ENCODE measurements at places on chromosomes 16 and 17. TPM values are rescaled to one million over a fixed set of nuclear protein-coding genes. Genes with fewer than 3 reads are reported as not detected.

Gene CACNG1
- 0.47 TPM for total RNA-seq

Gene AATK
- 10.1 TPM for total RNA-seq

Gene CD300LB
- total RNA-seq, result not detected

Gene E2F4
- total RNA-seq, result 17.8 TPM

Gene TSPAN10
- 0.16 TPM for total RNA-seq

Gene CDR2L
- 4.5 TPM for total RNA-seq

Gene TBC1D3H
- total RNA-seq, result not detected

Gene TLCD3B
- 12.5 TPM for total RNA-seq

- no peak for DNase-seq
These were observed 87.9 kb downstream of the ZNF18 start for GRCh38 chr17:11909348-11909747.

DNA sequence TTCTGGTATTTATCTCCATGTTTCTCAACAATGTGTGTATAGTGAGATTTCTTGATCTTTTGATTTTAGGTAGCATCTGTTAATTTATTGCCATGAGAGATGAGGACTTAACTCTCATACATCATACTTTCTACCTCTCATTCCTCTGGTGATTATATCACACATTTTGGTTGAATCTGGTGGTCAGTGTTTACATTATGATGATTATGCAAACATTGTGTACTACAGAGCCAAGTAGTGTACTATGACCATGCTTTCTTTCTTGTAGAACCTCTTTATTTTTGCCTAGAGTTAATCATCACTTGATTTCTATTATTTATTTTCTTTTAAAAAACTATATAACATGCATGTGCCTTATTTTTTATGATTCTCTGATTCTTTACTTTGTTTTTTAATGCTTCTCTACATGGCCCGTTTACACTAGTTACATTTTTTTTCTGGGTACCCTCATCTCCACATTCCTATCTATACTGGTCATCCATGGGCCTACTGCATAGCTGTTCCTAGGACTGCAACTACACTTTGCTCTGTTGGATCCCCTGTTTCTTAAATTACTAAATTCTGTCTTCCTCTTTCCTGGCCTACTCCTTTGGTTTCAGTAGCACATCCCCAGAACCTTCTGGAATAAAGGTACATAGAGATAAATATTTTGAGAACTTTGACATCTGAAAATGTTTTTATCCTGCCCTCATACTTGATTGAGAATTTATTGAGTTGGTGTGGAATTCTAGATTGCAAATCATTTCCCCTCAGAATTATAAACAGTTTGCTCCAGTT lies 63.0 kb upstream of the LRRC37A3 start:
- no peak for DNase-seq

DNA sequence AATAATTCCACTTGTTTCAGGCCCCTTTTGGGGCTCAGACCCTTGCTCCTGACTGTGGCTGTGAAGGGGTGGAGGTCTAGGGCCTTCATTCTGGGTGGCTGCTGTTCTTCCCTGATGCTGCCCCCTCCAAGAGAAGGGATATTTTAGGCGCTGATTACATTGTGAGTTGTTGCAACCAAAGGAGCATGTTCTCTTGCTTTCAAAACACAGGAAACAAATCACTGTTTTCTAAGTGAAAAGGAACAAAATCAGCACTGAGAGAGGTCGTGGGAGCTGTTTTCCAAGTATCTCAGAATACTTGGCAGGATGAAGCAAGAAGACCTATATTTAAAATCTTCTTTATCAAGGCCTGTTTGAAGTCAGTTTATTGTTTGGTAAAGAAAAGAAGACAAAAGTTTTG lies 25.3 kb upstream of the SEC14L1 start:
- DNase-seq, result no peak

GRCh38 chr16:50521246-50521900 lies 26.8 kb upstream of the NKD1 start:
- no peak for DNase-seq

DNA sequence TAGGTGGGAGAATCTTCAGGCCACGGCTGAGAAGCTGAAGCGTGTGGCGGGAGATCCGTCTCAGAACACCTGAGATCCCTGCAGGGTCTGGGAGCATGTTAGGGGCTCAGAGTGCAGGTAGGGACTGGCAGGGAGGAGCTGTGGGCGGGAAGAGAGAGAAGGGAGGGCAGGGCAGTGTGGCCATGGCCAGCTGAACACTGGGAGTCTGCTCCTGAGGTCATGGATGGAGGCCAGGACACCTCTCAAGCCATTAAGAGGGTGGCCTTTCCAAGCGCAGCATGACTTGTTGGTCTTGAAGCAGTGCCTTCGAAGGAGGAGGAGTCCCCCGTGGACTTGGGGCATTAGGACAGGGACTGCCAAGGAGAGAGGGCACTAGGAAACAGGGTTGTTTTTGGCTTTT lies 23.7 kb downstream of the NAA60 start:
- DNase-seq, result no peak

GRCh38 chr16:29810699-29811169 lies 1.3 kb upstream of the PRRT2 start:
- no peak for DNase-seq

DNA sequence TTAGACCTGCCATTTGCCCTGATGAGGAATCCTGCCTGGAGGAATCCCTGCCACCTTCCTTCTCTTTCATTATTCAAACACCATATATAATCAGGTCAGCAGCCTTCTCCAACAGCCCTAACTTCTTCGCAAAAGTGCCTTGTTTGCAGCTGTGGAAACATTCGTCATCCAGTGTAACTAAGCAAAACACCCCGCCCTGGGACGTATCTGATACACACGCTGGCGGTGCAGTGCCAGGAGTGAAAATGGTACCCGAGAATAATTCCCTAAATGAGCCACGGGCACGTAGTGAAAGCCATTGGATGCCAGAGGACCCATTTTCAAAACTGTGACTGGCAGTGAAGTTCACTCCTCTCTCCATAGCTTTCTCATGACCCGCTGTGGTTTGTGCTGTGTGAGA lies 73.7 kb downstream of the IRX3 start:
- no peak for DNase-seq

DNA sequence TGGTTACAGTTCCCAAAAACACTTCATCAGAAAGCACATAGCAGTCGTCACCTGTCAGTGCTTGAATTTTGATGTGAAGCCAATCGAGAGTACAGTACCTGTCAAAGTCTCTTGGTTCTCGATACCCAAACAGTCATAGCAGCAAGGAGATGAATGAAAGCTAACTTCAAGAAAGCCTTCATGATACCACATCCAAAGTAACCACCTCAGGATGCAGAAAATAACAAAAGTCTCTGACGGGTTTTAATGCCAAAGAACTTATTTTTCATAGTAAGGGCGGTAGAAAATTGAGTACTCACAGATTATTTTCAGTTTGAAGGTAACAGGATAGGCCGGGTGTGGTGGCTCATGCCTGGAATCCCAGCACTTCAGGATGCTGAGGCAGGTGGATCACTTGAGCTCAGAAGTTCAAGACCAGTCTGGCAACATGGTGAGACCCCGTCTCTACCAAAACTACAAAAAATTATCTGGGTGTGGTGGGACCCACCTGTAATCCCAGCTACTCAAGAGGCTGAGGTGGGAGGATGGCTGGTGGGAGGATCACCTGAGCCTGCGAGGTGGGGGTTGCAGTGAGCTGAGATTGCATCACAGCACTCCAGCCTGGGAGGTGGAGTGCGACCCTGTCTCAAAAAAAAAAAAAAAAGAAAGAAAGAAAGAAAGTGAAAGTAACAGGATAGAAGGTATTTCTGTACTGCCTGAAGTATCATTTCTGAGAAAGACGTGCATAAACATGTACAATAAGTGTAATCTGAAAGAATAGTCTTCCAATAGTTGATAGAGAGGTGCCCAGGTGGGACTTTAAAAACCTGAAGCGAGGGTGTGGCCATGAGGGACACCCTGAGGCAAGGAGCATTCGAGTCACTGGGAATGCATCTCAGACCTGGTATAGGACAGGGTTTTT lies 15.4 kb downstream of the MFSD11 start:
- DNase-seq, result no peak

- no peak for DNase-seq
These were observed 67.9 kb downstream of the ZZEF1 start for GRCh38 chr17:4074831-4075495.

- no peak for DNase-seq
These were observed 970.5 kb upstream of the EEF2KMT start for GRCh38 chr16:6068063-6068462.

GRCh38 chr16:2205967-2206313 lies 686 bp downstream of the MLST8 start:
- DNase-seq, result no peak

- DNase-seq, result no peak
These were observed 92.5 kb downstream of the ASIC2 start for GRCh38 chr17:33200587-33200986.

DNA sequence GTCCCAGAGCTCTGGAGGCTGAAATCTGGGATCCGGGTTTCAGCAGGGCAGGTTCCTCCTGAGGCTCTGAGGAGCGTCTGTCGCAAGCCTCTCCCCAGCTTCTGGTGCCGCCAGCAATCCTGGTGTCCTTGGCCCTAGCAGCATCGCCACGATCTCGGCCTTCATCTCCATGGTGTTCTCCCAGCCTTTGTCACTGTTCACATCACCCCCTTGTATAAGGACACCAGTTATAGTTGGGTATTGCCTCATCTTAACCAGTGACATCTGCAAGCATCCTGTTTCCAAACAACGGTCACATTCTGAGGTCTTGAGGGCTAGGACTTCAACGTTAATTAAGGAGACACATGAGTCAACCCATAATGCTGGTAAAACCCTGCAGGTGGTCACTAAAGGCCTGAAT lies 2.8 kb upstream of the PPP1R27 start:
- no peak for DNase-seq

DNA sequence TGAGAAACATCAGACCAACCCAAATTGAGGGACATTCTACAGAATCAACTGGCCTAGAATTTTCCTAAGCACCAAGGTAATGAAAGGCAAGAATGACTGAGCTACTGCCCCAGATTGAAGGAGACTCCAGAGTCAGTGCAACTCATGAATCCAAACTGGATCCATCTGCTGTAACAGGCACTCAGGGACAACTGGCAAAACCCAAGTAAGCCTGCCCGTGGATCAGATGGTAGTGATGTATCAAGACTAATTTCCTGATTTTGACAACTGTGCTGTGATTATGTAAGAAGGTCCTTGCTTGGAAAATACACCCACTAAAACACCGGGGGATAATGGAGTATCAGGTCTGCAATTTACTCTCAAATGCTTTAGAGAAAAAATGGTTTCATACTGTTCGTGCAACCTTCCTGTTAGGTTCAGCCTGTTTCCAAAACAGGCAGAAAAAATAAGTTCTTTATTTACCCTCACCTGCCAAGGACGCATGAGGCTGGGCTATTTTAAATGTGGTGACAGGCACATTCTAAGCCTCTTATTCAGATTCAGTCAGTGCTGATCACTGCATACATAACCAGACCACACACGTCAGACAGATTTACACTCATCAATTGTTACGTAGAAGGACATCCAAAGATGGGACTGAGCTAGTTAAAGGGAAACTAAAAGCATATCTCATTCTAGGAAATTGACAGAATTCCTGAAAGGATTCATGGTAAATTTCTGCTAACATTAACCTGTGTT lies 7.0 kb downstream of the MBTPS1 start:
- DNase-seq, result no peak

DNA sequence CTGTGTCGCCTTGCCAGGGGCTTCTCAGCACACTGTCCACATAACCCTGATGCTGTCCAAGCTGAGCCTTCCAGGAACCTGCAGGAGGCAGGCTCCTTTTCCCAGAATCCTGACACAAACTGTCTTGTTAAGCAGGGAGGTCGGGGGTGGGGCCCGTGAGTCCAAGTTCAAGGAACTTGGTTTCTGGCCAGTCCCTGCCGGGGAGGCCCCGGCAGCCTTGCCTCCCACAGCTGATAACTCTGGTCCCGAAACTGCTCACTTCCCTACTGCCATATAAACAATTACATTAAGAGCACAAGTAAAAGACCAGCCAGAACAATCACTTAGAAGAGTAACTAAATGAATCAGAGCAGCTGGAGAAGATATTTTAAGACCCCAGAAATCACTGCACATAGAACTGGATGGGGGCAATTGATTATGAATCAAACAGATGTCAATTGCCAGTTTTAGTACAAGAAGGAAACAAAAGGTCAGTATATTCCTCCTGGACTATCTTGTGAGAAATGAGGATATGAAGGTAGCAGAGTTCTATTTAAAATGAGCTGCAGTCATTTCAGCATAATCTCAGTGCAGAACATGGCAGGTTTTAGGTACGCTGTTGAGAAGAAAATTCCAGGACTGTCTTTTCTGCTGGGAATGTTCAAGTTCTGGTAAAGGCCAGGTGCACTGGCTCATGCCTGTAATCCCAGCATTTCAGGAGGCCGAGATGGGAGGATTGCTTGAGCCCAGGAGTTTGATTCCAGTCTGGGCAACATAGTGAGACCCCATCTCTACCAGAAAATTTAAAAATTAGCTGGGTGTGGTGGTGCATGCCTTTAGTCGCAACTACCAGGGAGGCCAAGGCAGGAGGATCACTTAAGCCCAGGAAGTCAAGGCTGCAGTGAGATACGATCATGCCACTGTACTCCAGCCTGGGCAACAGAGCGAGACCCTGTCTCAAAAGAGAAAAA lies 169.8 kb downstream of the PITPNC1 start:
- DNase-seq, result no peak

GRCh38 chr17:65531256-65532100 lies 30.0 kb downstream of the AXIN2 start:
- no peak for DNase-seq

DNA sequence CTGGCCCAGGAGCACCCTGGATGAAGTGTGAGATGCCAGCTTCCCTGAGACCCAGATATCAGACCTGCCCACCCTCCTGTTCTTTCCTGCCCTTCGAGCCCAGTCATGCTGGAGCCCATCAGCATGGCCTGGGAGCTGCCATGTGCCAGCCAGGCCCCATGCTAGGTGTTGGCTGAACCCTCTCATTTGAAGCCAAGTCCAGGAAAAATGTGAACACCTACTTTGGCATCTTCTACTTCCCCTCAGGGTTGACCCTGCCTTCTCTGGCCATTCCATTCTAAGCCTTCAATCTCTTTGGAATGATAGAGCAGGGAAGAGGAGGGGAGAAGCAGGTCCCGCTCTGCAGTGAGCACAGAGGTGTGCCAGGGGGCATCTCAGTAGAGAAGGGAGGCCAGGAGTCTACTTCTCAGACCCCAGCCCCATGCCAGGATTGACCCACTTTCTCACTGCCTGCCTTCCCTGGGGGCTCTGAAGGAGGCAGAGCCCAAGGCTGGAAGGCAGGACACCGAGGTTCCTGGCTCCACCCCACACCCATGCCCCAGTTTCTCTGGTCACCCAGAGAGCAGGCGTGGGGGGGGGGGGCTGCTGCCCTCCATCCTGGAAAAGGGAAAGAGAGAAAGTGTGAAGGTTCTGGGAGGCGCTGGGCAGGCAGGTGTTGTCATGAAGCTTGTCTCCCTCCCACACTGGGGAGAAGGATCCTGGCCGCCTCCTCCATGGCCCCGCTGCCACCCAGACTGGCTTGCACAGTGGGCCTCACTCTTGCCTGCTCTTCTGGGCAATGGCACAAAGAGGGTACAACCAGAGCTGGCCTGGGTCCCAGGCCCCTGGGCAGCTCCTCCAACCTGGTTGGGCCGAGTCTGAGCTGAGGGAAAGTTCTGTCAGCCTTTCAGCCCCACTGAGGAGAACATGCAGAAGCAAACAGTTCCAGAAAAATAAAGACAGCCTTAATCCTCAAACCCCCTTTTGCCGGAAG lies 9.3 kb downstream of the HDAC5 start:
- no peak for DNase-seq
